ENCODE measurements at places on chromosomes 5 and 9.

- DNase-seq: peak; percentile 97
Observed at GRCh38 chr9:91419222-91420191, 4.1 kb downstream of the NFIL3 start.

- no peak for DNase-seq
Observed at GRCh38 chr5:117235786-117236185, 661.2 kb upstream of the SEMA6A start.

DNA sequence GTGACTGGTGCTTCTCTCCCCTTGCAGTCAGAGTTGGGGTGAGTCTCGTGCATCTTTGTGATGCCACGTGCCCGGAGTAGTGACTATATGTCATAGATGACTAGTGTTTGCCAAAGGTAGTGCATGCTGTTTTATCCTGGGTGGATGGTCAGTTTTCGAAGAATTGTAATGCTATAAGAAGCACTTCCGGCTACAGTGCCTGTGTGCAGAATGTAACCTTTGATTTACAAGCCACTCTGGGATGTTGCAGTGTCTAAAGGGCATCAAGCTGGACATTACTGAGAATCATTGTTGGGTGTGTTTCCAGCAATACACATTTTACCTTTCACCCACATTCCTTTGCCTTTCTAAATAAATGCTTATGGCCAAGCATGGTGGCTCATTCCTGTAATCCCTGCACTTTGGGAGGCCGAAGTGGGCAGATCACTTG is 16.7 kb downstream of the MVB12B start:
- no peak for DNase-seq

GRCh38 chr9:32703635-32704034 is 68.2 kb upstream of the TAF1L start:
- DNase-seq: no peak

DNA sequence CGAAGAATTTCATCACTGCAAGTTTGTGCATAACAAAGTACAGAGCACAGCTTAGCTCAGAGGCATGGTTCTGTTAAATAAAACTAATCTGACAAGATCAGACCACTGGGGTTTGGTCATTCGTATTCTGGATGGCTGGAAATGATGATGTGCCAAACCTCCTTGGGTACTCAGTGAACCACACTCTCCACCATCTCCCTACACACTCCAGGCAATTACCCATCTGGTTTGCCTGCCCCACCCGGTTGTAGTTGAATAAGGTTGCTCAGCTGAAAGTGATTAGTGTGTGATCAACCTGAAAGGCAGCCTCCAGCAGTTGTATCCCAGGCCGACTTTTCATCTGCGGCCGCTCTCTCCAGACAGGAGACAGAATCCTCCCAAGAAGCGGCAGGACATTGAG is 371.4 kb downstream of the TLE1 start:
- DNase-seq: peak; percentile 61

DNA sequence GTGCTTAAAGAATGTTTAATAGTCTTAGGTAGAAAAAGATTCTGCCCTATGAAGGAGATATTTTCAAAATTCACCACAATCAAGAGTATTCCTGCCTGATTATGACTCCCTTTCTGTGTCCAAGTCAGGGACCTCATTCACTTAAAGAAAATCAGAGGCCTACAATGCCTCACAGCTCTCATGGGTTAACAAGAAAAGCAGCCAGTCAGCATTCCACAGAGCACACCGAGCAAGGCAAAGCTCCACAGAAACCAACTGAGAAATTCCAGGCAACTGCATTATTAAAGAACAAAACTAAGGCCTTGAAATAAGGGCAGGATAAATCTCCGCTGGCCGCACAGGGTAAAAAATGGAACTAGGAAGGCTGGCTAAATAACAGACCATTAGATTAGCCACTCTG is 161.1 kb downstream of the TARS1 start:
- DNase-seq: peak; percentile 72

DNA sequence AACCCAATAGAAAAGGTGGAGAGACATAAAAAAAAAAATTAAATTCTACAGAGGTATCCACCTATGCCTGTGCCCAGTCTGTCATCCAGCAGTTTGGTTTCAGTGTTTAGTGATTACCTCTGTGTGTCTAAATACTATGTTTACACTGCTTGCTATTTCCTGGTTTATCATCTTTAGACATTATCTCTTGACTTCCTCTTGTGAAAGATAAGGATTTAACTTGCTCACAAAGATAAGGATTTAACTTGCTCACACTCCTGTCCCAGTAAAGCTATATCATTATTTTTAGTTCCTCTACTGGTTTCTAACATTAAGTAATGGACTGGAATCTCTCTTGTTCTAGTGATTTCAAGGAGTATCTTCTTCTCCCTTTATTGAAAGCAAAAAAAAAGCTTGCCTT is 53.9 kb upstream of the ZFR start:
- no peak for DNase-seq

DNA sequence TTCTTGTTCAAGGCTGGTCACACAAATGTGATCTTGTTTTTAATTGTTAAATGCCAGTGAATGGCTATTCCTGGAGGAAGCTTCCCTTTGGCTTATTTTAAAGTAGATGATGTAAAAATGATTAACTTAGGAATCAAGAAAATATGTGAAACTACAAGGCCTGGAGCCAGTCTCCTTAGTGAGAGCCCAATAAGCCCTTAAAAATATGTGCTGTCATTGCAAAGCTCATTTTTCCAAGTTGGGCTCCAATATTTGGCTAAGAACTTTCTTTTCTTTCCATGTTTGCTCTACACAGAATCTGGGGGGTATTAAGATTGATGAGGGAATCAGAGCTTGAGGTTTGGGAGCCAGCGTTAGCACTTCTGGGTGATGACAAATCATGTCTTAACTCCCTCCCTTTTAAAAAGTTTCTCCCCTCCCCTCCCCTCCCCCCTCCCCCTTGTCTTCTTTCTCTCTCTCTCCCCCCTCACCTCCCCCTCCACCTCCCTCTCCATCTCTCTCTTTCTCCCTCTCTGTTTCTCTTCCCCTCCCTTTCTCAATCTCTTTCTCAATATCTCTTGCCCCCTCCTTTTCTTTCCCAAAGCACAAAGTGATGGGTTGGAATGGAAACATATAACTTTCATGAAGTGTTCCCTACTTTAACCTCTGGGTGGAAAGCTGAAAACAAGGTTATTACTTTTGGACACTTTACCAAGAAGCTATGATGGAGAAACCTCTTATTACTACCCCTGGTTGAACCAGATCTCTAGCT is 86.0 kb downstream of the FBXL7 start:
- no peak for DNase-seq

DNA sequence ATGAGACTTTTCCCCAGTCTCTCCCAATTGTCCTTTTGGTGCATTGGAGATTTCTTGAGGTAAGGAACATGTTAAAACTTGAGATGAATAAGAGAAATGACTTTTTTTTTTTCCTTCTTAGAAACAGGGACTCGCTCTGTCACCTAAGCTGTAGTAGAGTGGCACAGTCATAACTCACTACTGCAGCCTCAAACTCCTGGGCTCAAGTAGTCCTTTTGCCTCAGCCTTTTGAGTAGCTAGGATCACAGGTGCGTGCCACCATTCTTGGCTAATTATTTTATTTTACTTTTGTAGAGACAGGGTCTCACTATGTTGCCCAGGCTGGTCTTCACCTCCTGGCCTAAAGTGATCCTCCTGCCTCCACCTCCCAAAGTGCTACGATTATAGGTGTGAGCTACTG is 25.9 kb downstream of the CDC42SE2 start:
- DNase-seq: no peak

DNA sequence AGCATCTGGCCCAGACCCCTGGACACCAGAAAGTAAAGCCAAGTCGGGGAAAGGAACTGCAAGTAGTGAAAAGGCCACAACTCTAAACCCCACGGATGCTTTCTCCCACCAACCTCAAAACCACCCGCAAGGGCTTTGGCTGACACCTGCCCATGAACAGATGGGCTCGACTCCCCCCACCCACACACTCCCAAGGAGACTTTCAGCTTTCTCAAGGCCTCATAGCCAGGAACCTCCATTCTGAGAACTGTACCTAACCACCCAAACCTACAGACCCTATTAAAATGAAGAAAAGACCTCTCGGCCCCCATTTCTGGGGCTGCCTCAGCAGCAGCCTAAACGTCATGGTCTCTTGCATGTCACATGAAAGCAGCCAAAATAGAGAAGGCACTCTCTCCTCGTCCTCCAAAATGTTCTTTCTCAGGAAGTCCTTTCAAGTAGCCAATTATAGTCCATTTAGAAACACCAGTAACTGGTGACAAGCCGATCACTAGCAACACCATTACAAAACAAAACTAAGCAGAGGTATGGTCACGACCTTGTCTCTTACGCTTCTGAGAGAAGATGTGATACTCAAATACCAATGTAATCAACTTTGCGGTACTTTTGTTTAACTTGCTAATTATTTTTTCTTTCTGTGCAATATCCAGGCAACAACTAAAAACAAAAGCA is 2.9 kb downstream of the B4GALT1 start:
- peak; percentile 64 for DNase-seq

GRCh38 chr9:84140535-84141101 is 160.0 kb downstream of the RMI1 start:
- no peak for DNase-seq

- no peak for DNase-seq
Observed at GRCh38 chr5:107640568-107640967, 30.2 kb downstream of the EFNA5 start.

GRCh38 chr9:69265891-69266290 is 59.1 kb upstream of the ENTREP1 start:
- no peak for DNase-seq

GRCh38 chr9:91420501-91421127 is 3.0 kb downstream of the NFIL3 start:
- no peak for DNase-seq

DNA sequence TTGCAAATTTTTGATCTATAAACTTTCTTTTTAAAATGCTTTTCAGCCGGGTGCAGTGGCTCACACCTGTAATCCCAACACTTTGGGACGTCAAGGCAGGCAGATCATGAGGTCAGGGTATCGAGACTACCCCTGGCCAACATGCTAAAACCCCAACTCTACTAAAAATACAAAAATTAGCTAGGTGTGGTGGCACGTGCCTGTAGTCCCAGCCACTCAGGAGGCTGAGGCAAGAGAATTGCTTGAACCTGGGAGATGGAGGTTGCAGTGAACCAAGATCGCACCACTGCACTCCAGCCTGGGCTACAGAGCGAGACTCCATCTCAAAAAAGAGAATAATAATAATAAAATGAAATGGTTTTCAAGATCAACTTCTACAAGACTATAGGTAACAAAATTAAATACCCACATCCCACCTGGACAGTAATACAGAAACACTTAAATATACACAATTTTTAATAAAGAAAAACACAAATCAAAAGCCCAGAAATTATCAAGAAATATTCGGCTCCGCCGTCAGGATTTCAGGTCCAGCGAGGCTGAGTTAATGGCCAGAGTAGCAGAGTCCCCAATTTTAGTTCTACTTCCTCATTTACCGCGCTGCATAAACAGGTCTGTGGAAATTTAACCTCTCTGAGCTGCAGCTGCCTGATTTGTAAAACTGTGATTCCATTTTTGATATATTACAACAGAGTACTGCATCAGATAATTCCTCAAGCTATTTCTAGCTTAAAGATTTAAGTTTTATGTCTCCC is 4.0 kb downstream of the TUT7 start:
- DNase-seq: no peak

DNA sequence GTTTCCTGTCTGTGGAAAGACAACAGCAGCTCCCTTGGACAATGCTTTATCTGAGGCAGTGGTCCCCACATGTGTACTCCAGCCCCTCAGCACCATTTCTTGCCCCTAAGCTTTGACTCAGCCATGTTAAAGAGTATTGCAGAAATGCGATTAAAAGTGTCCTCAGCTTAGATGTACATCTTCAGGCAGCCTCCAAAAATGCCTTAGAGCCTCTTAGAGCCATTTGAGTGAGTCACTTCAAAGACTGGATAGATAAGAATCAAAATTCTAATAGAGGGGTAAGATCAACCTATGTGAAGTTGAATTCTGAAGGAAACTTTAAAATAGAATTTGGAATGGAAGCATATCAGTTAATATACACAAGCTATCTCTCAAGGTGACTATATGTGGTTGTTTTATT is 296.3 kb downstream of the ADAMTS6 start:
- DNase-seq: no peak

GRCh38 chr5:170861917-170862766 is at the start of gene RANBP17:
Gene RANBP17, plus strand, starts transcription at chr5:170862018.
- no peak for DNase-seq

DNA sequence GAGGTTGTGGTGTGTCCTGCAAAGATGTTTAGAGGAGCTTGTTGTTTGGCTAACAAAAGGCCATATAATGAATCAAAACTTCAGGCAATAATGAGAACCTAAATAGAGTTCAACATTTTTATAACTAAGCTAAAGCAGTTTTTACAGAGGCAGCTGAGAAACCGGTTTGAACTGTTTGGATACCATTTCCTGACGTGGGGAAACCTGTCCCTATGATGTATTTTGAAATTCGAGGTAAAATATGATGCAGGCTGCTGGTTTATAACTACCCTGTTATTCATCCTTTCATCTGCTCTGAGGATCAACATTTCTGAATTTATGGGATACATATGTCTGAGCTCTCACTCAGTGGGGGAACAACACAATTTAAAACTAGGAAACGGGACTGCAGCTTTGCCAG is 289.5 kb upstream of the IRX2 start:
- DNase-seq: no peak

- DNase-seq: peak; percentile 62
Observed at GRCh38 chr5:61969347-61969746, 336.7 kb upstream of the KIF2A start.

DNA sequence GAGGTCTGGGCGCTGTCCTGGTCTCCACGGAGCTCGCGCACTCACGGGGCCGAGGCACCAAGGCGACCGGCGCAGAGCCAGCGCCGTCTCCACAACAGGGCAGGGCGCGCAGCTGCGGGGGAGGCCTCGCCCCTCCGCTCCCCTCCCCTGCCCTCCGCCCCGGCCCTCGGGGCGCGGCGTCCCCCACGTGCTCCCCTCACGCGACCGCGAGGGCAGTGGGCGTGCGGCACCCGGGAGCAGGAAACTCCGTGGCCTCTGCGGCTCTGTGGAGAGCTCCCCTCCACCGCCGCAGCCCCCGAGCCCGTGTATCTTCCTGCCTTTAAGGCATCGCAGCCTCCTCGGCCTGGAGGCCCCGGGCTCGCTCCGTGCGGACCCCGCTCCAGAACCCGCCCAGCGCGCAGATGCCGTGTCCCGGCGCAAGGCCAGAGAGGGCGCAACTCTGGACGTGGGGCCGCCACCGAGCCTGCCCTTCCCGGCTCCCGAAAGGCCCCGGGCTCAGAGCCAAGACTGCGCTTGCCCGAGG is 708 bp upstream of the TUBB4B start:
- DNase-seq: peak; percentile 31

- peak; percentile 29 for DNase-seq
Observed at GRCh38 chr9:107733523-107733894, 243.9 kb upstream of the KLF4 start.

GRCh38 chr5:154275566-154275965 is 85.0 kb downstream of the GALNT10 start:
- DNase-seq: no peak

DNA sequence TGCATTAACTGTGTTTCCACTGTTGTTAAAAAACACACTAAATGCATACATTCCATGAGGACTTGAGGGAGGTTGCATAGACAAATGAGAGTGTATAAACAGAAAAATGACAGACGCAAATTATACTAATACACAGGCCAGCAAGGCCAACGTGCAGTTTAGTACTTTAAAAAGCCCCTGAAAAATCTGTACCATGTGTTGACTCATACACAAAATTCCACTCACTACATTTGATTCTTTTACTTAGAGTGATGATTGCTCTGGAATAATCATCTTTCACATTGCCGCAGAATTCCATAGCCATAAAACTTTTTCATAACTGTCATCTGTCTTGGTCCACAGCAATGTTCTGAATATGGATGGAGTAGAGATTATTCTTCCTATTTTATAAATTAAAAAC is 215.7 kb downstream of the FAM114A2 start:
- DNase-seq: no peak

GRCh38 chr9:81823672-81824554 is 104.3 kb upstream of the SPATA31D4 start:
- peak; percentile 40 for DNase-seq

GRCh38 chr5:145062280-145063062 is 772.7 kb downstream of the PRELID2 start:
- DNase-seq: peak; percentile 92
